ENCODE measurements at places on chromosomes 4 and X. TPM values are rescaled to one million over a fixed set of nuclear protein-coding genes. Genes with fewer than 3 reads are reported as not detected.

SSX3 gene
- polyA plus RNA-seq, result not detected

KLF8 gene
- 3.4 TPM for polyA plus RNA-seq

CT45A1 gene
- polyA plus RNA-seq, result not detected

UGT2B17 gene
- polyA plus RNA-seq, result 0.49 TPM

TSR2 gene
- polyA plus RNA-seq, result 28.9 TPM

TRO gene
- 107 TPM for polyA plus RNA-seq

RAB41 gene
- not detected for polyA plus RNA-seq

PDCL2 gene
- polyA plus RNA-seq, result not detected

UCP1 gene
- not detected for polyA plus RNA-seq

PABPC5 gene
- polyA plus RNA-seq, result 0.49 TPM

SLC10A4 gene
- polyA plus RNA-seq, result not detected

All from pancreas (tissue), 10 donors.